Activated B cell treated with CpG ODN at 0.5 μM for 24 hours (primary cell): ENCODE measurements at places on chromosomes 4 and X.
A peak's percentile ranks its signal among the peaks of the same experiment; 100 is the strongest.

DNA sequence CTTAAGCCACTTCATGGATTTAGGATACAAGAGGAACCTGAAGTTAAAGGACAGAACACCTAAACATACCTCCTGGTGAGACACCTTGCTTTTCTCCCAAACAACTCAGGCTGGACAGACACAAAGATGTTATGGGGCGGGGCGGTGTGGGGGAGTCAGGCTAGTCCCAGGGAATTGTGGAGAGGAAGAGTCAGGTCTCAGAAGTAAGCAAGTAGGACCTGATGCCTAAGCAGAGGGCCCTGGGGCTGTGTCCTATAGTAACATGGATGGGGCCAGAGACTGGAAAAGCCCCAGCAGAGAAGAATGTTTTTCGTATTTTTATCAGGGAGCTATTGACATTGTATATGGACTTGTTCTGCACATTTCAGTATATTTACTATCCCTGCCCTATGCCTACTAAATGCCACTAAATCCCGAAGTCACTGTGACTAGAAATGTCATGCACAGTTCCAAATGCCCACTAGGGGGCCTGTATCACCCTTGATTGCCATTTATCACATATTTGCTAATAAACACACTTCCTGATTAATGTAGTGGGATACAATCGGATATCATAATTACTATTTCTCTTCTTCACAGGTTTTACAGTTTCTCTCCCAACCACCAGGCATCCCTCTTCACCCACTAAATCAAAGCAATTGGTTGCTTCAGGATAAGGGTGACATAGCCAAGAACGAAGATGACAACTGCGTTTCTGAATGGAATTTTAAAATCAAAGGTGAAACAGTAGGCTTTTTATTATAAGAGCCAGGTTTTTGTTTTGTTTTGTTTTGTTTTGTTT is 23.8 kb upstream of the ARHGAP10 start:
- DNase-seq, result no peak

- DNase-seq, result no peak
Measured at GRCh38 chr4:2688697-2689096, 67.4 kb downstream of the TNIP2 start.

- DNase-seq, result no peak
Measured at GRCh38 chr4:156182269-156182668, 228.6 kb upstream of the CTSO start.

GRCh38 chr4:74065115-74065642 is 26.7 kb upstream of the CXCL3 start:
- no peak for DNase-seq

DNA sequence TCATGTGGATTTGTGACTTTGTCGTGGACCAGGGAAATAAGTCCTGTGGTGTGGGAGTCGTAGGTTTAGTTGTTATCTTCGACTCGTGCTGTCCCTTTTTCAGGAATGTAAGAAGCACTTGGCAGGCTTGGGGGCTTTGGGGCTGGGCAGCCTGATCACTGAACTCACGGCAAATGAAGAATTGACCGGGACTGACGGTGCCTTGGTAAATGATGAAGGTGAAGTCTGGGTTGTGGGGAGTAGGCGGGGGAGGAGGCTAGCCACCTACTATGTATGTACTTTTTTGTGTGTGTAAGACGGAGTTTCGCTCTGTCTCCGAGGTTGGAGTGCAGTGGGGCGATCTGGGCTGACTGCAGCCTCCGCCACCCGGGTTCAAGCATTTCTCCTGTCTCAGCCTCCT is 1.2 kb downstream of the TAF1 start:
- DNase-seq, result no peak

- no peak for DNase-seq
Measured at GRCh38 chr4:77047037-77047436, 28.8 kb downstream of the CCNI start.

- DNase-seq, result no peak
Measured at GRCh38 chr4:165953181-165953580, 80.1 kb downstream of the TLL1 start.

DNA sequence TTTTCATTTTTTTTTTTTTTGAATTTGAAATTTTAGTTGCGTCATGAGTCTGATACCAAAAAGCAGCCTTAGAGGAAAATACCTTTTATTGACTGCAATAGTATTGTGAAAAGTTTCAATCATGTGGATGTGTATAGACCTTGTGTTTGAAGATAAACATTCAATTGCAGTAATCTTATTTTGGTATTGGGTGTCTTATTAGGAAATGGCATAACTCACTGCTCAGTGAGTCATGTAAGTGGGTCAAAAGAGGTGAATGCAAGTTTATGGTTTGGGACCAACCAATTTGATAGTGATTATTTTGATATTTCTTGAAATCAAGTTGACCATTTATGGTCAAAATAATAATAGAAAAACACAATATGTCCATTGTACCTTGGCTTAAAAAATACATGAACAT is 627.8 kb upstream of the SLIT2 start:
- DNase-seq, result no peak

GRCh38 chr4:179028321-179028720 is 1586.1 kb upstream of the AGA start:
- no peak for DNase-seq

DNA sequence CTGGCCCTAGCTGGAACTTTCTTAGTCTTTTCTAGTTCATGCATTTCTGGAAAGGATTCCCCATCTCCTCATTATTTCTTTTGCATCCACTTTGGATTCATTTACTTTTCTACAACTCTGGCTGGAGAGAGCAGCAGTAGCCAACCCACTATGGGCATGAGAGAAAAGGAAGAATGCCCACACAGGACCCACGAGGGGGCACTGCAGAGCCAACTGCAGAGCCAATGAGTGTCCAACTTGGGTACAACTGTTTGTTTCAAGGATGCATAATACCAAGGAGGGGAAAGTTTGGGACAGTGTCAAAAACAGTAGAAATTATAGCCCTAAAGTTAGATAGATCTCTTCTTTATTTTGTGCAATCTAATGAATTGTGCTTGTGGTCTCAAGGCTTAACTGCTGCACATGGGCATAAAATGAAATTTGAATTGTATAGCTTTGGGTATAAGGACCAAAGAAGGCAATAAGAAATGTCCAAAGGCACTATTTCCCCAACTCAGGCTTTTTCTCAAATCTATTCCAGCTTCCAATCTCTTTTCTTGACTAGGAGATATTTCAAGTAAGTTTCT is 230.6 kb downstream of the NSUN7 start:
- DNase-seq, result no peak

- peak; percentile 57 for DNase-seq
Measured at GRCh38 chr4:3041192-3042142, 32.9 kb downstream of the HTT-AS start.

DNA sequence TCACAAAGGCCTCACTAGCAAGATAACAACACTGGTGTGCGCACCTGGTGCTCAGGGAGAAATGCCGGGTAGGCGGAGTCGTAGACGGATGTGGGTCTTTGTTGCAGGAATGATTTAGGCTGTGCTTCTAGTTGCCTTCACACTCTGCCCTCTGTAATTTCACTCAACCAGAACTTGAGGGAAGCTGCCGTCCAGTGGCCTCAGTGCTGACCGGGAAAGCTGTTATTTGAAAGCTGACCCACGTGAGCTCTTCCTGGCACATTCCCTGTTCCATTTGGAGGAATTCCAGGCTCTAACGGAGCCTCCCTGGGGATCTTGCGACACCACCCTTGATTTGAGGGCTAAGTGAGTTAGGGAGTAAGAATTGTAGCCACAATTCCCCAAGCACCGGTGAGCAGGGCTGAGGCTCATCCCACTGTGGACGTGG is 15.9 kb downstream of the SH3TC1 start:
- no peak for DNase-seq

DNA sequence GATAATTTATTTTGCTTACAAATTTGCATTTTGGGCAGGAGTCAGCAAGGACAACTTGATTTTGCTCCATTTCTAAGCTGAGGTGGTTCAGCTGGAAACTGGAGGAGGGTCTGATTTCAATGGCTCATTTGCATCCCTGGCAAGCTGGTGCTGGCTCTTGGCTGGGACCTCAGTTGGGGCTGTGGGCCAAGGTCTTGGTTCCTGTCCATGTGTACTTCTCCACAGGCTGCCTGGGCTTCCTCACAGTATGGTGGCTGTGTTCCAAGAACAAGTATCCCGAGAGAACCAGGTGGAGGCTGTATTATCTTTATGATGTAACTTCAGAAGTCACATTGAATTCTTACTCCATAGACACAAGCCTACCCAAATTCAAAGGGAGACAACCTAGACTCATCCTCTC is 77.0 kb upstream of the STX18 start:
- no peak for DNase-seq

DNA sequence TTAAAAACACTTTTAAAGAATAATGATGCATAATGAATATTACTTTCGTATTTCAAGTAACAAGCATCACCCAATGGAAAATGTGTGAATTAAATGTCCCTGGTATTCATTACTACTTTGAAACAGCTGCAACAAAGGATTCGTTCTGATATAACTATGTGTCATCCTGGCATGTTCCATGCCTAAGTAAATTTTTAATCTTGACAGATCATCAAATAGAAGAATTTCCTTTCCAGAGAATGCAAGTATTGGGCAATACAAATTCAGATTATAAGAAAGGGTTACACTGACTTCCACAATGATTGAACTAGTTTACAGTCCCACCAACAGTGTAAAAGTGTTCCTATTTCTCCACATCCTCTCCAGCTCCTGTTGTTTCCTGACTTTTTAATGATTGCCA is 105.3 kb downstream of the SPCS3 start:
- no peak for DNase-seq

DNA sequence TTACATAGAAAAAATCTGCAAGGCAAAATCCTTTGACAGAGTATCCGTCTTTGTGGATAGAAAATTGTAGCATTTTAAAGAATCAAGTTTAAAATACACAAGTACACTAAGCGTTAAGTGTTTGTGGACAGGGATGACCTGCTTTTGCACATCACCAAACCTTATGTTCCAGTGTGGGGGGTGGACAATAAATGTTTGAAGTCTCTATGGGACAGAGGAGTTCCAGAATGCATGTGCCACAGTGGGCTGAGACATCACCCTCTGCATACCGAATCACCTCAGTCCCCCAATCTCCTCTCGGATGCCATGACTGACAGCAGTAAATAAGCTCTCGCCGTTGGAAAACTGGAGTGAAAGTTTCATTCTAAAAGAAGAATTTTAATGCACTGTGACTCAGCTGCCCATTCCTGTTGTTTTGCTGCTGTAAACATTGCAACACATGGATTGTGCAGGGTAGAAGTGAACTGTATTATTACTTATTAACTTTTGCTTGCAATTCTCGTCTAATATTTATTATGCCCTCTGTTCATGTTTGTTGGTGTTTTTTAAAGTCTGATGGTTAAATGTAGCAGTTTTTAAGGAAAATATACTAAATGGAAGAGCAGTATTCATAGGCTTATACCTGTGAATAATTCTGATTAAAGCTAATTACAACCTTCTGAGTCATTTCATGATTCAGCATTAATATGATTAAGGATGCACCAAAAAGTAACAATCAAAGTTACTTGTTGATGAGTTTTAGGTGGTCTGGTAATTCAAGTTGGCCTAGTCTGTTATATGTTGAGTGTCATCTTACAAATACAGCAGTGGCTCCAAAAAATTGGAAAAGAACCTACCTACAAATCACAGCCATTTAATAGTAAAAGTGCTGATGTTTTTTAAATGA is 24.0 kb downstream of the CDKN2AIP start:
- DNase-seq, result no peak

DNA sequence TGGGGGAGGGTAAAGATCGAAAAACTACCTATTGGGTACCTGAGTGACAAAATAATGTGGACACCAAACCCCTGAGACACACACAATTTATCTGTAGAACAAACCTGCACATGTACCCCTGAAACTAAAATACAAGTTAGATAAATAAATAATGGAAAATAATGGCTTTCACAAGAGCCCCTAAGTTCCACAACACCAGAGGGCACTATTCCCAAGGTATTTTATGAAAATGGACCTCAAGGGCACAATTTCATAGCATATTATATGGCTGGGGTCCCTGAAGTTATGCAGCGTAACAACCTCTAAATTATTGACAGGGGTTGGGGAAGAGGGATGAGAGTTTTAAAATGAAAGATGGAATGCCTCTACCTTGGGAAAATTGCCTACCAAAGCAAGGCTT is 81.3 kb upstream of the TMEM33 start:
- no peak for DNase-seq

- no peak for DNase-seq
Measured at GRCh38 chr4:7434766-7435150, at the start of gene PSAPL1. TSS of gene PSAPL1 (minus strand) at chr4:7434930. CDS start at chr4:7434879, 51 bp downstream.

GRCh38 chr4:177380730-177381287 is 61.4 kb downstream of the AGA start:
- DNase-seq, result no peak

GRCh38 chrX:146056511-146057081 is 239.0 kb downstream of the SLITRK2 start:
- DNase-seq, result no peak

- DNase-seq, result no peak
Measured at GRCh38 chr4:54945838-54946237, 179.6 kb downstream of the KDR start.

GRCh38 chr4:113998079-113998478 is 18.6 kb upstream of the ARSJ start:
- DNase-seq, result no peak

- no peak for DNase-seq
Measured at GRCh38 chrX:40834225-40834624, 98.9 kb upstream of the MED14 start.

DNA sequence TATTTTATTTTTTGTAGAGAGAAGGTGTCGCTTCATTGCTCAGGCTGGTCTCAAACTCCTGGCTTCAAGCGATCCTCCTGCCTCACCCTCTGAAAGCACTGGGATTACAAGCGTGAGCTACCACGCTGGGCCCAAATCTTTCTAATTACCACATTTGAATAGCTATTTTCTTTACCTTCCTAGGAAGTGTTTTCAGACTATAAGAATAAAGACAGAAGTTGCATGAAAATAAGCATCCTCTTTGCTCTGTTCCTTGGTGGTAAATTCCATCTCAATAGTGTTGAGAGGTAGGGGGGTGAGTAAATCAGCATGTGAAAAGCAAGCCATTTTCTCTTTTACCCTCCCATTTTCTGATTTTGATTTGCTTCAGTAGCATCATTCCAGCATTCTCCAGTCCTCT is 122.4 kb downstream of the LARP7 start:
- no peak for DNase-seq

DNA sequence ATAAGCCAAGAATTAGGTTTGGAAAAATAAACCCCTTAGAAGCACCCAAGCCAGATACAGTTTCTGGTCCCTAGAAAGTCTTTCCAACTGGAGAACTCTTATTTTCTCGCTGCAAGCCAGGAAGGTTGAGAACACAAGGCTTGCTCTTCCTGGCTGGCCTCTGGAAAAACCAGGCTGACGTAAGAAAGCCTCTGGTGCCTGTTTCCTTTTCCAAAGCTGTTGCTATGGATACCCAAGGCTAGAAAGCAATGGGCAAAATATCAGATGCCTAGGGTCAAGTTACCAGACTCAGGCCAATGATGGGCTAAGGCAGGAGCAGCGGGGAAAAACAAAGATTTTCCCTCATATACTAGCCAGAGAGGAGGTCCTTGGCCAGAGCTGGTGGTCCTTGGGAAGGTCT is 281.6 kb downstream of the KLHL13 start:
- DNase-seq, result no peak
